CMK (cell line): ENCODE measurements at places on chromosomes 6 and 20.
A peak's percentile ranks its signal among the peaks of the same experiment; 100 is the strongest.

GRCh38 chr6:16851044-16851540 lies 89.8 kb upstream of the ATXN1 start:
- no peak for DNase-seq

DNA sequence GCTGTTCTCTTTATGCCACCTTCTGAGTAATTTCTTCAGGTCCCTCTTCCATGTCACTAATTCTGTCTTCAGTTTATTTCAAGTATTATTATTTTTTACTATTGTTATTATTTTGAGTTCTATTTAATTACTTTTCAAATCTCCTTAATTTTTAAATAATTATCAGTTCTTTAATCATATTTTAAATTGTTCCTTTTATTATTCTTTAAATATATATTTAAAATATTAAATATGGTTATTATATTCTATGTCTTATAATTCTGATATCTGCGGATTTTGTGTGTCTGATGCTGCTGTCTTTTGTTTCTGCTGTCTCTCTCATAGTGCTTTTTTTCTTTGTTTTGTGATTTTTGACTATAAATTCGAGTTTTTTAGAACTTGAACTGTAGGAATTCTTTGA lies 2.2 kb downstream of the POLR1H start:
- DNase-seq, result no peak

DNA sequence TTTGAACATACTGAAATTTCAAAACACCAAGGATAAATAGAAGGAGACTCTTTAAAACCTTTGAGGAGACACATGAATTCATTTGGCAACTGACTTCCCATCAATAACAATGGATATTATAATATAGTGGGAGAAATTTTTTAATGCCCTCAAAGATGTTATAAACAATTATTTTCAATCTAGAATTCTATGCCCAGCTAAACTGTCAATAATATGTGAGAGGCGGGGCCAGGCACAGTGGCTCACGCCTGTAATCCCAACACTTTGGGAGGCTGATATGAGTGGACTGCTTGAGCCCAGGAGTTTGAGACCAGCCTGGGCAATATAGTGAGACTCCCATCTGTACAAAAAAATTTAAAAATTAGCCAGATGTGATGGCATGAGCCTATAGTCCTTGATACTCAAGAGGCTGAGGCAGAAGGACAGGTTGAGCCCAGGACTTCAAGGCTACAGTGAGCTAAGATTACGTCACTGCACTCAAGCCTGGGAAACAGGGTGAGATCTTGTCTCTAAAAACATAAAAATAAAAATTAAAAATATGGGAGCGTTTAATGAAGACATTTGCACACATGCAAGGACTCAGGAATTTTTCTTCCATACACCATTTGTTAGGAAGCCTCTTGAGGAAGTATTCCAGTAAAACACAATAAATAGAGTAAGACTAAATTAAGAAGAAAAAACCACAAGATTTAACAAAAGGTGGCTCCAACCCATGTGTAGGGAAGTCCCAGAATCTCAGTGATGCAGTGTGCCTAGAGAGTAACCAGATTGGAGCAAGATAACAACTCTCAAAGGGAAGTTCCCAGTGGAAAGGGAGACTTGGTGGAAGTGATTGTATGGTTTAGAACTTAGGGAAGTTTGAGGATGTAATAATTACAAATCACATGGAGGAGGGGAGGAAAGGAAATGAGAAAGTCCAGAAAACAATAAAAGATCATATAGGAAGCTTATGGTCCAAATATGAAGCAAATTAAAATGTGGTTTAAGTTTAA lies 26.3 kb upstream of the ETV7 start:
- no peak for DNase-seq

- DNase-seq, result no peak
Measured at GRCh38 chr6:165588515-165588914, 74.5 kb downstream of the PDE10A start.

- no peak for DNase-seq
Measured at GRCh38 chr20:53708129-53708968, 114.7 kb upstream of the ZNF217 start.

- peak; percentile 33 for DNase-seq
Measured at GRCh38 chr6:155327326-155328073, 13.2 kb upstream of the TFB1M start.
